Panc1 (cell line): ENCODE measurements at places on chromosomes 3 and 15. TPM values are rescaled to one million over a fixed set of nuclear protein-coding genes. Genes with fewer than 3 reads are reported as not detected.

GRCh38 chr3:79358327-79358726, 409.5 kb downstream of the ROBO1 start:
- no peak for DNase-seq

GRCh38 chr15:61032600-61033286, 196.4 kb downstream of the RORA start:
- DNase-seq: no peak

DNA sequence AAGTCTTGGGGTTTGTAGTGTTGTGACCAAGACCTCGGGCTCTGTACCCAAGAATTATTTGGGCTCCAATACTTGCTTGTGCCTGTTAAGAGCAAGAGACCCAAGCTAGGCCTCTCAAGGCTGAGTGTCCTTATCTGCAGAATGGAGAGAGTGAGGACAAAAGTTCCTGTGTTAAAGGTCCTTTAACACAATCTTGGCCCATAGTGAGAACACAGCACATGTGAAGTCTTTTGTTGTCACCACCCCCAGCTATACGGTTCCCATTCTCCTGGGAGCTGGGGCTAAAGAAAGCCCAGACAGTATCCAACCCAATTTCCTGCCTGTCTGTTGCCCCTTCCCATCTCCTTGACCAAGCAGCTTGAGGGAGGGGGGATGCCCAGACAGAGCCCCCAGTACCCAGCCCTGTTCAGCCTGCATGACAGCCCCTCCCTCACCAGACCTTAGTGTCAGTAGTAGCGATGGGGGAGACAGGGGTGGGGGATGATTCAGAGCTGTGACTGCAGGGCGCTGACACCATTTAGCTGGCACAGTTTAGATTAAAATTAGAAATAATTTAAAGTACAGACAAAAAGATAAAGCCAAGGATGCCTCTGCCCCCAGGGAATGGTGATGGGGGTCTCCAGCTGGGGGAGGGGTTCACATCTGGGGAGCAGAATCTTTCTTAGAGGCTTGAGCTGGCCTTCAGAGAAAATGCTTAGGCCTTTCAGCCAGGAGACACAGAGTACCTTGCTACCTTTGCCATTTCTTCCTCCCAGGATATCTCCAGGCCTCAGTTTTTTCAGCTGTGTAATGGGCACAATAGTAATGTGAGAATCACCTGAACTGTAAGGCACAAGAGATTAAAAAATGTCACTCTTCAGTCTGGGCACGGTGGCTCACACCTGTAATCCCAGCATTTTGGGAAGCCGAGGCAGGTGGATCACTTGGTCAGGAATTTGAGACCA, 2.7 kb downstream of the PRKCD start:
- no peak for DNase-seq

DNA sequence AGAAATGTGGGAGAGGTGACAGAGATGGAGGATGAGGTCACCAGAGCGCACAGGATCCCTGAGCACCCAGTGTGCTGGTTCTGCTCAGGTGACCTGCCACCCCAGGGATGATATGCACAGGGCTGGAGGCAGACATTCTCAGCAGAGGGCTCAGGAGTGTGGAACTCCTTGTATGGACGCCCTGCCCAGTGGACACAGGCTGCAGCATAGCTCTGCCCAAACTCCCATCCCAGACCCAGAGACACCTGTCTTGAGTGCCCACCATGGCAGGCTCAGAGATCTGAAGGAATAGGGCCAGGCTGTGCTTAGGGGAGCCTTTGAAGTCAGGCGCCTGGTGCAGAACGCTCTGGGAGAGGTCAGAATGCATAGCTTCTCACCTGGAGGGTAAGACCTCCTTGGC, 47.3 kb downstream of the PPCDC start:
- no peak for DNase-seq

- DNase-seq: no peak
These were observed 406.1 kb downstream of the PLCL2 start for GRCh38 chr3:17290894-17291293.

GRCh38 chr15:76108021-76108723, 48.4 kb downstream of the TMEM266 start:
- DNase-seq: no peak

GRCh38 chr15:66144978-66145725, 108.4 kb downstream of the MEGF11 start:
- no peak for DNase-seq

DNA sequence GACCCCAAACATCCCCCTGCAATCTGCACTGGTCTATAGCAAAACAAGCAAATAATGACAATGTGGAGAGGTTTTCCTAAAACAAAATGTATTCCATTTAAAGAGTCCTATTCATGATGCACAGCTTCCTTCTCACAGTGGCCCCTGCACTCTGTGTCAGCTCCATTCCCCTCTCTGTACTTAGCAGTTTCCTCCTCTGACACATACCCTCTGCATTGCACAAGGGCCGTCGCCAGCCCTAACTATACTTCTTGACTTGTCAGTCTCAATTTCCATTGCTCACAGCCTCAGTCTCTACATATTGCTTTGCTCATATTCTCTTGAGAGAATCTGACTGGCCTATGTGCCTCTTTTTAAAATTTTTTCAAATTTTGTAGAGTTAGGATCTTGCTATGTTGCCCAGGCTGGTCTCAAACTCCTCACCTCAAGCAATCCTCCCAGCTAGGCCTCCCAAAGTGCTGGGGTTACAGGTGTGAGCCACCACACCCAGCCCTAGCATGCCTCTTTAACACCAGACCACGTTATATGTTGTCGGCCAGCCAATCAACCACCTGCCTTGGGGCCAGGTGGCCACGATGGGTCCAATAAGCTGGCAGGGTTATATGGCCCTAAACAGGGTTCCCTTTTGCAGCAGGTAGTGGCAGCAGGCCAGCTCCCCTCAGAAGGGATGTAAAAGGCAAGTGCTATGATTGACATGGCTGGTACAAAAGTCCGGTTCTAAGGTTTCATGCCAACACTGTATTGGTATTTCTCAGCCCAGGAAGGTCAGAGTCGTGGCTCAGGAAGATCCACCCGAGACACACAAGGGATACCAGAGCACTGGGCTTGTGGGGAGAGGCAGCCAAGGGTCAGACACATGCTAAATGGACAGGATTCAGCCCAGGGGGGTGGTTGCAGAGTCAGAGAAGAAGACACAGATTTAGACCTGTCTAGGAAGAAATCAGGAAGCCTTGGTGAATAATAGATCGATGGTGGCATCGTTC, 59.0 kb upstream of the SMAD3 start:
- no peak for DNase-seq

- no peak for DNase-seq
These were observed 62.8 kb downstream of the POLR2M start for GRCh38 chr15:57769266-57769665.

GRCh38 chr3:102106416-102107097, 257.2 kb downstream of the NFKBIZ start:
- DNase-seq: no peak

DNA sequence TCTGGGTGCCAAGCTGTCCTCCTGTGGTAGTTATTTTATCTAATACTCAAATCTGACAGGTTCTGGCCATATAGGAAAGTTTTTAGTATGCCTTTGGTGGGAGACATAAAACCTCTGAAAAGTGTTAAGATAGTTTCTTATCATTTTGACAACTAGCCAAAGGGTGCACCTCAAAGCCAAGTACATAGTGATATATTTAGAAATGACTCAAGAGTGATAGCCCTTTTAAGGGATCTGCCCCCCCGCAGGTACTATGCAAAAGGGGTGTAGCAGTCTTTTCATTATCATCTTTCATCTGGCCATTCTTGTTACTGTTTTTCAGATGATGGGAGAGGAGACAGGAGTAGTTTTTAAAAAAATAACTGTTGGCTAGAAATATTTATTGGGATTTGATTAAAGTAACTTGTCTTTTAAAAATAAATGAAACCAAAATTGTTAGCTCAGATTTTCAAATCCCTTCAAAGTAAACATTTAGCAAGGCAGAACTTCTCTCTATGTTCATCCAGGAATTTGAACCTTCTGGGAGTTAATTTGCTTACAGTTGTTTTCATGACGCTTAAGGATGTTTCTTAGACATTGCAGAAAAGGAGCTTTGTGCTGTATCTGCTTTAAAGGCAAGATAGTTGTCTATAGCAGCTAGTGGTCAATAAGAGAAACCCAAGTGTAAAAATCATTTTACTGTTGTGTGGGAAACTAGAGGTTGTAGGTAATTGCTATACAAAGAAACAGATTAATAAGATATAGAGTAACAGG, 5.1 kb downstream of the PHLDB2 start:
- DNase-seq: no peak

Gene SNTN
- total RNA-seq: not detected

Gene RFX7
- total RNA-seq: 24.2 TPM

Gene C2CD4B
- total RNA-seq: 0.26 TPM

Gene SCAANT1
- total RNA-seq: not detected

Gene PLA1A
- total RNA-seq: not detected

Gene STXBP5L
- total RNA-seq: 0.05 TPM

Gene CSPG4
- total RNA-seq: 17.5 TPM

Gene CACNA2D3
- 0.41 TPM for total RNA-seq

Gene VGLL3
- 0.15 TPM for total RNA-seq

Gene NR2E3
- total RNA-seq: 0.98 TPM

Gene NAALADL2
- 2.7 TPM for total RNA-seq

Gene HHLA2
- total RNA-seq: not detected
